ENCODE measurements at places on chromosomes 6 and 20.

GRCh38 chr6:5681480-5681879 lies 325.2 kb downstream of the NRN1 start:
- peak; percentile 28 for DNase-seq

DNA sequence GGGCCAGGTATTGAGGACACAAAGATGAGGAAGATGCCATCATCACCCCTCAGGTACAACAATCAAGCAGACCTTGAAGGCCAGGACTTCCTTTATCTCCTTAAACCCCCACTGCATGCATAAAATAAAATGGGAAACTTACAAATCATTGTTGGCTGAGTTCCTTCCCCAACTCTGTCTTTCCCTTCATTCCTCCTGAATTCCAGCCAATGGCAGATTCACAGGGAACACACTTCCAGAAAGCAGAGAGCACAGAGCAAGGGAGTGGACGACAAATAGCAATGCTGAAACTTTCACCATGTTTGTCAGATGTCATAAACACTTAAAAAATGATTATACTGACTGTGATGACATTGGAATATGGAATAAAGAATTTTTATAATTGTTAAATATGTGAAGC lies 37.3 kb upstream of the NXT1 start:
- no peak for DNase-seq

GRCh38 chr6:47241742-47242482 lies 67.8 kb downstream of the TNFRSF21 start:
- DNase-seq, result no peak

DNA sequence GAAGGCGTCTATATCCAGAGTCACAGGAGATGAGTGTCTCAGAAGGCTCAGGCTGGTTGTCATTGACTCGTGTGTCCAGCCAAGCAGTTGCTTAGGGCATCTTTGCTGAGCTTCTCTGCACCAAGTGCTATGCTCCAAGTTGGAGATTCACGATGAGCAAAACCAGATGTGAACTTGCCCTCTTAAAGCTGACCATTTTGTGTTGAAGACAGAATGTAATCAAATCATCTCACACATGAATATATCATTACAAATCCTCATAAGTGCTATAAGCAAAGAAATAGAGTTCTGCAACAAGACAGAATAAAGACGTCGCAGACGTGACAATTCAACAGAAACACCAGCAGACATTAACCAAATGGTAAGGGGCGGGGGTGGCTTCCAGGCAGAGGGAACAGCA lies 103.9 kb downstream of the ALDH8A1 start:
- DNase-seq, result no peak

GRCh38 chr6:102356170-102356569 lies 962.7 kb downstream of the GRIK2 start:
- DNase-seq, result no peak

GRCh38 chr6:296151-297122 lies 4.2 kb downstream of the DUSP22 start:
- DNase-seq, result peak; percentile 36
